DND-41 (cell line): ENCODE measurements at places on chromosomes 4 and X.

GRCh38 chrX:124530803-124531202, 184.4 kb downstream of the SH2D1A start:
- no peak for DNase-seq

DNA sequence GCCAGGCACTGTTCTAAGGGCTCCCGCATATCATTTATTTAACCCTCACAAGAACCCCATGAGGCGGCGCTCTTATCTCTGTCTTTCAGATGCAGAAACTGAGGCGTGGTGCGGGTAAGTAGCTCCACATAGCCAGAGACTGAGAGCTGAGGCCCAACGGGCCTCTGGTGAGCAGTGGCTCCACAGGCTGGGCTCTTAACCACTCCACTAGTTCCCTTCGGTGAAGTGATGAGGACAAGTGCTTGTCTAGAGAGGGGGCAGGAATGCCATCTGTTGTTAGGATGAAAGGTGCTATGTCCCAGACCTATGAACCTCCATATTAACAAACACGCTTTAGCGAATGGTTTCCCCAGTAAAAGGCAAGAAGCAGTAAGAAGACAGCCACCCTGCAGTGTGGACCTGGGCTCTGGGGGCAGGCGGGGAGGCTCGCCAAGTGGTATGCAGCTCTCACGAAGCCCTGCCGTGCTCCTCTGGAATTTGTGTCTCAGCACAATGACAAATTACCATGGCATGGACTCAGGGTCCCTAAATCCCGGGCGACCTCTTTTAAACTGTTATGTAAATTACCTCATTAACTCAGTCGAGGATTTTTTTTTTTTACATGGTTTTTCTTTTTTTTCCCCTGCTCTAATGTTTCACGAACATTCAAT, 20.9 kb upstream of the S100G start:
- DNase-seq = no peak

DNA sequence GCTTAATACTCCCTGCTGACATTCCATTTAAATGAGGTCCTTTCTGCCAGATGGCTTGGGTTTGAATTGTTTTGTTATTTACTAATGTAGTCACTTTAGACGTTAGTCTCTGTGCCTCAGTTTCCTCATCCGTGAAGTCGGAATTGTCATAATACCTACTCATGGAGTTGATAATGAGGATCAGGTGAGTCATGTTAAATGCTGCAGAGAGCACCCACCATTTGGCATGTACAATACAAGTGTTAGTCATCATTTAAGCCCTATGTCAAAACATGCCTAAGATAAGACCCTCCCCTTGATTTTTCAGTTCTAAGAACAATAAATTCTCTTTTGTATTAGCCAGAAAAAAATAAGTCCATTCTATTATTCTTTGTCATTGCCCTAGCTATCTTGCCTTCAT, 534.8 kb upstream of the HTR2C start:
- no peak for DNase-seq

DNA sequence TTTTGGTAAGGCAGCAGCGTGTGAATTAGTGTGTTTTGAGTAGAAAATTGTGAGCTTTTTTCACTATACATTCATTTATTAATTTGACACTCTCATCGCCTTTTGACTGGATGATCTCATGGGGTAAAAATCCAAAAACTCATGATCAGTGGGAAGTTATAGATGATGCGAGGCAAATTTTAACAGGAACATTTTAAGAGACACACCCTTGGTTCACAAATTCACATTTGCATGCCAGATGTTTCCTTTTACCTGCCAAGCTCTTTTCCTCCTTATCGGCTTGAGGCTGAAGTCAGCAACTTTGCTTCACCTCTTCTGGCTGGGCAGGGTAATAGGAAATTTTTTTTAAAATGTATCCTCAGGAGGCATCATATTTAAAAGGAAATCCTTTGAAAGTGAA, 318.0 kb upstream of the HS3ST1 start:
- no peak for DNase-seq

DNA sequence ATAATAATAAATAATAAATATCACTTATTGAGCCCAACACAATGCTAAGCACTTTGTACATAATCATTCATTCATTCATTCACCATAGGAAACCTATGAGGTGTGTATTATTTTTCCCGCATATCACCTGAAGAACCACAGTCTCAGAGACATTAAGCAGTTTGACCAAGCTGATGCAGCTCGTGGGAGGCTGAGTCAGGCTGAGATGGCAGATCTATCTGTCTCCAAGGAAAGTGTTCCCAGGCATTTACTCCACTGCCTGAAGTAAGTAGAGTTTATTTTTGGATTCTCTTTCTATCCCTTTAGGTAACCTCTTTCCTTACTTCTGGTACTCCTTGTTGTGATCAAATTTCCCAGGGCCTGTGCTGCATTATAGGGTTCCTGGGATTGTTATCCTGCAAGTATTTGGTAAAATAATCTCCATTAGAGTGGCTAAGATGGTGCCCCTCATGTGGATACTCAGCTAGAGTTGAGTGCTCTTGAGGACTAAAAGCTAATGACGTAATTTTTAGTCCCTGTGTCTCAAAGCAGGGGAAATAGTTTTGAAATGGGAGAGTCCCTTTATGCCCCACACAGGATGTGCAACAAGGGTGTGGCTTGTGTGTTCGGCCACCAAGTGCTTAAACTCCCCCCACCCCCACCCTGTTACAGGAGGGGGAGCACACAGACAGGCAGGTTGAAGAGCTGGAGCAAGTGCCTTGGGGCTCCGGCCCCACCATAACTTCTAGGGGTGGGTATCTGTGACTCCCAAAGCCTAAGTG, 467.0 kb downstream of the STIM2 start:
- DNase-seq = no peak

GRCh38 chr4:64146030-64146429, 263.2 kb downstream of the TECRL start:
- no peak for DNase-seq

- DNase-seq = no peak
These were observed 36.2 kb downstream of the CT47B1 start for GRCh38 chrX:120839491-120839890.

GRCh38 chrX:65528705-65529340, 5.8 kb downstream of the LAS1L start:
- peak; percentile 52 for DNase-seq

DNA sequence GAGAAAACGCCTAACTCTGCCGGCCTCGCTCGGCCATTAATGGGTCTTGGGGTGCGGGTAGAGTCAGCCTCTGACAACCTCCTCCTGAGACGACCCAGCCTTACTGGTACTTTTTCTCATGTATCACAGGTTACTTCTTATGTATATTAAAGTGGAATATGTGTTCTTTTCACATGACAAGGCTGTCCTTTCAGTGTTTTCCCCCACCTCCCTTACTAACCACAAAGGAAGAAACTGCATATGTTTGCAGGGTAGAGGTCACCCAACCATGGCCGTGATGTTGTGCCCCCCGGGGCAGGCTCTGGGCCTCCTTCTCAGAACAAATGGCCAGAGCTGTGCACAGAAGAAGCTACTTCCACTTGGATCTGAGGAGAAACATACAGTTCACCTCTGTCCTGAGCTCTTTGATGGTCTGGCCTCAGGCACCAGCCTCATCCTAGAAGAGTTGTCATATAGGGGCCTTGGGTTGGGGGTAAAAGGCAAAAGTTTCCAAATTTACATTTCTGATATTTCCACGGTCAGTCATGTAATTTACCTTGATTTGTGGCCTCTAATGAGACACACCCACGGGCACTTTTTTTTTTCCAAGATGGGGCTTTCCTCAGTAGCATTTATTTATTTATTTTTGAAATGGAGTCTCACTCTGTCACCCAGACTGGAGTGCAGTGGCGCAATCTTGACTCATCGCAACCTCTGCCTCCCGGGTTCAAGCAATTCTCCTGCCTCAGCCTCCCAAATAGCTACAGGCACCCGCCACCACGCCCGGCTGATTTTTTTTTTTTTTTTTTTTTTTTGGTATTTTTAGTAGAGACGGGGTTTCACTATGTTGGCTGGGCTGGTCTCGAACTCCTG, 1.9 kb downstream of the SOWAHD start:
- no peak for DNase-seq

GRCh38 chr4:143514169-143514495, 630 bp downstream of the SMARCA5 start:
- DNase-seq = no peak

DNA sequence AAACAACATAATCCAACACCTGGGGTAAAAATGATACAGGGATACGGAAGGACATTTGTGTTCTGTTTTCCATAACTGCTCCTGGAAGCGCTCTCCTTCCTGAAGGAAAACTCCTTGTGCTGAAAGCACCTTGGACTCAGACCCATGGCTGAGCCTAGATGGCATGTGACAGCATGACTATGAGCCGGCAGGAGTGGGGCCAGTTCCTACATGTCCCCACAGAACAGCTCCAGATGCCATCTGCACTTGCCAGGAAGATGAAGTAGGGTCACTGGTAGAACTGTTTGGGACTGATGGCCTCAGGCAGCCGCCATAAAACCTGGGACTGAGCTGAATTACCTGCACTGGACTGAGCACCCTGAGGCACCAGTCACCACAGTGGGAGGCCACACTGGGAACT, 56.0 kb upstream of the BCLAF3 start:
- no peak for DNase-seq

DNA sequence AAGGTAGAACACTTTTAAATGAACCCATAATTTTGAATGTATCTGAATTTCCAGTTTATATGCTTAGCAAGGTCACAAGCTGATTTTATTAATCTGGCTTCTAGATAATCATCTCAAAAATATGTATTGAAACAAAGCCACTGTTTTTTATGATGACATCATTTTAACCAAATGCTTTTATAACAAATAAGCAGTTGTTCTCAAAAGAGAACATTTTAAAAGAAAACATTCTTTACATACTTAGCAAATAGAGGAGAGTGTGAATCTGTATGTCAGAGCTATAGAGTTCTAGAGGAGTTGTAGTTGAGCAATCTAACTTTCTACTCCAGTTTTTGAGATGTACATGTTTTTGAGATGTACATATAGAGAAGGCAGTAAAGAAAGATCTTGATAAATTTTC, 42.5 kb downstream of the LAMP2 start:
- no peak for DNase-seq

- peak; percentile 5 for DNase-seq
These were observed 40.2 kb upstream of the NHSL2 start for GRCh38 chrX:71870208-71871098.

DNA sequence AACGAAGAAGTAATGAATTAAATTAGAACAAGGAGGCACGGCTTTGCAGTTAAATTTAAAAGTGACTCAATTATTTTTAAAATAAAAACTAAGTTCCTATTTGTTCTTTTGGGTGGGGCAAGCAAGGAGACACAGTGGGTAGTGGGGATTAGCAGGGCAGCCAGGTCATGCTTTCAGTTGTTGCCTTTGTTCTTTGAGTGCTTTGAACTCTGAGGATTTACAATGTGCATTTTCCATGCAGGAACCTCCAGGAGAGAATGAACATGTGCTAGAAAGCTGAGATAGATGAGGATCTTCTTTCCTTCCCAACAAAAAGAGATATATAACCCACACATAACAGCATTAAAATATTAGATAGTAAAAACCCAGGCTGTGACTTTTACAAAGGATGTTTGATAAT, 420.4 kb upstream of the CTSO start:
- DNase-seq = no peak

- no peak for DNase-seq
These were observed 62.3 kb downstream of the AGTR2 start for GRCh38 chrX:116232833-116233232.

- peak; percentile 56 for DNase-seq
These were observed 54.2 kb downstream of the SUPT20HL2 start for GRCh38 chrX:24259544-24260240.

DNA sequence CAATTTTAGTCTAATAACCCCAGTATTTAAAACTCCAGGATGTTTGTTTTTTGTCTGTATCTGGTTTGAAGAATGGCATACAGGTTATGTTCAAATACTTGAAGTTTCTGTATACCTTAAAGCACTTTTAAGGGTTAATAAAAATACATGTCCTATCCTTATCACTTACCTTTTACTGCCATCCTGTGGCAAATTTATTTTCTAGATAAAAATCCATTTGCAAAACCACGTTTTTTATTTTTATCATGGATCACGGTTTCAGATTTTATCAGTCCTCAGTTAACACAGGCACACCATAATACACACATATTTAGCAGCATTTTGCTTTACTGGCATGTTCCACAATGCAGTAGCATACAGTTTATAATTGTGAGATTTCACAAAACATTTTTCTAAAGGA, 113.3 kb upstream of the H2AZ1 start:
- DNase-seq = no peak

GRCh38 chrX:109294097-109294814, 187.6 kb downstream of the GUCY2F start:
- no peak for DNase-seq

DNA sequence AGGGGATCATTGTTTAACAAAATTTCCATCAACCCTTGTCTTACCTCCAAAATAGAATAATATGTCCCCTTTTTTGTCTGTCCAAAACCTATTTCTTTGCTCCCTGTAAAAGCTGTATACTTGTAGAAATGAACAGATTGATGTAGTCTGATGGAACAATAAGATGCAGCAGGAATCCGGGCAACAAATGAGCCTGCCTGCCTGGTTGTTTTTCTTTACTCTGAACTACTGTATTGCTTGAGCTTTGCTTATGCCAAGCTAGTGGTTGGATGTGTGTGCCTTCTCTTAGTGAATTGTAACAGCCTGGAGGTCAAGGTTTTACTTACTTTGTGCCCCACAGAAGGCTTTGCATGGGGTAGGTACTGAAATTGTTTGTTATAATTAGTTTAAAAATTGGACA, 116.2 kb upstream of the TLL1 start:
- no peak for DNase-seq
